ENCODE measurements at places on chromosomes 2 and 18.

GRCh38 chr18:39558658-39559057 is 1993.1 kb upstream of the CELF4 start:
- no peak for DNase-seq

DNA sequence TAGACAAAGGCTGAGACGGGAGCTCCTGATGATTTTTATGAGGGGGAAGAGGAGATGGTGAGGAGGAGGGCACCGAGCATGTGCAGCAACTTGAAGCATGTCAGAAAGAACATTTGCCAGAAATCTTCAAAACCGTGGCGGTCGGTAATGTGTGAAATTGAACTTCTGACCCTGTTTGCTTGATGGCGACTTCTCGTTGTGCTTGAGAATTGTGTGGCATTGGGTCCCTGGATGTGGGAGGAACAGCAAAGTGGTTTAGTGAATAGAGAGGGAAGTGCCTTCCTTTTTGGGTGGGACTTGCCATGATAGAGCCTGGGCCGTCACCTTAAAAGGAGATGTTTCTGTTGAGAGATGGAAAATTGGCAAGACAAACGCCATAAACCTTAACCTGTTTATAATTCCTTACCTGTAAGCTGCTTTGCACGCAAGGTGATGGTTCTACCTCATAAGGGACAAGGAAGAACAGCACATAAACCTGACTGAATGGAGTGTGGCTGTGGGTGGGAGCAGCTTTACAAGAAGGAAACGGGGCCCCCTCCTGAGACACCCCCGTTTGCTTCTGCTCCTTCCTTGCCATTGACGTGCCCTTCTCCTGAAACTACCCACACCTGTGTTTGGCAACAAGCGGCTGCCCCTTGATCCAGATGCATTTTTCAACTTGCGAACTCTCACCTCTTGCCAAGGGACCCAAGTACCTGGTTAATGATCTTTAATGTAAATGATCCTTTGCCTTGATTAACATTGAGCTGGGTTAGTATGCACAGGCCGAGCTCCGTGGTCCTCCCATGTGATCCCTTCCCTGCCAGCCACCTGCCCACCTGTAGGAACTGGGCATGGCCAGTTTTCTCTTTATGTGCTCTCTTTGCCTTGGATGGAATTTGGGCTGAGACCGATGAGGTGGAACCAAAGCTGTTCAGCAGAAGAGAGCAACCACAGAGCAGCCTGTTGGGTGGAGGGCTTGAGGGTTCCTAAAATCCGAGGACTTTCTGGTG is 153.2 kb downstream of the NEDD4L start:
- no peak for DNase-seq

DNA sequence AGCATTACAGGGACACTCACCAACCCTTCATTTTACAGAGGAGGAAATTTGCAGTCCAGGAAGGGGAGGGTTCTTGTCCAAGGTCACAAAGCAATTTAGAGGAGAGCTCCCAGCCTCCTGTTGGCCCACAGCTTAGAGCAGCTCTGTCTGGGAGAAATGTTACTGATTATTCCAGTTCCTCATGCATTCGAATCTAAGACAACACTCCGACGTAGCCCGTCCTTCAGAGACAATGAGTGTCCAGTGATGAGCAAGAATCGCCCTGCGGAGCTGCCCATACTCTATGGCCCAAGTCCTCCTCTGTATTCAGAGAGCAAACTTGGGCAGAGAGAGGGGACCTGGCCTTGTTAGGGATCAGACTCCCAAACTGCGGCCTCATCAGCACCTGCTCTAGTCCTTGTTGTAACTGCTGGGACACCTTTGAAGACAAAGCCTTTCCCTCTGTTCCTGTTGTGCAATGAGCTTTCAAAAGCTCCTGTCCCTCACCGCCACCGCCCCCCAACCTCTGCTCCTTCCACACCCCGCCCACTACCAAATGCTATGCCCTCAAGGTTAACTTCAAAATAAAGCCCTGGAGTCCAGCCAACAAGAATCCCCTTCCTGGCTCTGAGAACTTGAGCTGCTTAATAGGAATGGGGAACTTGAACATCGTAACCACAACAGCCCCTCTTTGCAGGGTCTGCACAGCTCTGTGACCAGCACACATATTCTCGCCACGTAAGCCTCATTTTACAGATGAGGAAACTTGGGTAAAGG is 234.8 kb upstream of the SMAD2 start:
- no peak for DNase-seq

DNA sequence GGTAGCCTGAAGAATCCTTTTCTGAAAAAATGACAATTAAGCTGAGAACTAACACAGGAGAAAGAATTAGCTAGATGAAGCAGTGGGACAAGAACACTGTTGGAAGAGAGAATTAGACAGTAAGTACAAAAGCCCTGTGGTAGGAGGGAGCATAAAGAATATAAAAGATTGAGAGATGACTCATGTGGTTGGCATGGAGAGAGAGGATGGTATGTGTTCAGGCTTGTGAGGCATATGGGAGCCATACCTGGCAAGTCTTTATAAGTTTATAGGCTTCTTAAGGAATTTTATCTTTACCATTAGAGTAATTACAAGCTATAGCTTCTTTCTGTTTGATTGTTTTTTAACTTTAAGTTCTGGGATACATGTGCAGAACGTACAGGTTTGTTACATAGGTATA is 325.0 kb downstream of the ARL6IP6 start:
- no peak for DNase-seq

- DNase-seq = peak; percentile 13
Observed at GRCh38 chr2:27427863-27428212, 593 bp upstream of the NRBP1 start.

DNA sequence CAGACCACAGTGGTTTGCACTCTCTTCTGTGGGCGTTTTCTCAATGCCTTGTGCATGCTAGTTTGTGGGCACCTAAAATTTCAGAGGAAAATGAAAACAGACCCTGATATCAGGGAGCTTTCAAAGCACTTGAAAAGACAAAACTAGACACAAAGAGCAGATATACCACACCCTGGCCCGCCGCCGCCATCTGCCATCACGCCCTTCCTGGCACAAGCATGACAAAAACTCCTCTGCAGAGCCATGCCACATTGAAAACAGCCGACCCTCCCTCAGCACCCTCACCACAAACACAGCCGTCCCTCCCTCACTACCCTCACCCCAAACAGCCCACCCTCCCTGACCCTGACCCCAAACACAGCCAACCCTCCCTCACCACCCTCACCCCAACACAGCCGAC is 84.8 kb upstream of the RAB6C start:
- DNase-seq = no peak

GRCh38 chr2:172533687-172534086 is 22.2 kb upstream of the PDK1 start:
- no peak for DNase-seq

DNA sequence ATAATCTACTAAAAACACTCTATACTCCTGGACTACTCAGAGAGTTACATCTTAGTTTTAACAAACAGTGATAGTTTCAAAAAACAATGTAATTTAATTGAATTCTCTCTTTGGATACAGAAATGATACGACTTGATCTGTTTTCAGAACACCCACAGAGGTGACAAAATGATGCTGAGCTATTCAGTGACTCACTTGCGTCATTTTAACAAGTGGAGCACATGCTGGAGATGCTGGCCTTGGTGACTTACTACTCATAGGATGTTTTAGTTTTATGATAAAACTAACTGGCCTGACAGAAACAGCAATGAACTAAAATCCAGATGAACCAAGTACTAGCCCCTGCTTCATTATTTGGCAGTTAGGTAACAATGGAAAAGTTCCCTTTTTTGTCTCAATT is 101.3 kb upstream of the ITGB6 start:
- DNase-seq = peak; percentile 66

GRCh38 chr18:33578518-33579348 is 714 bp downstream of the ASXL3 start:
- no peak for DNase-seq

- no peak for DNase-seq
Observed at GRCh38 chr2:79191081-79191480, 31.5 kb upstream of the REG3A start.

- no peak for DNase-seq
Observed at GRCh38 chr2:233148354-233148753, 88.2 kb downstream of the INPP5D start.

DNA sequence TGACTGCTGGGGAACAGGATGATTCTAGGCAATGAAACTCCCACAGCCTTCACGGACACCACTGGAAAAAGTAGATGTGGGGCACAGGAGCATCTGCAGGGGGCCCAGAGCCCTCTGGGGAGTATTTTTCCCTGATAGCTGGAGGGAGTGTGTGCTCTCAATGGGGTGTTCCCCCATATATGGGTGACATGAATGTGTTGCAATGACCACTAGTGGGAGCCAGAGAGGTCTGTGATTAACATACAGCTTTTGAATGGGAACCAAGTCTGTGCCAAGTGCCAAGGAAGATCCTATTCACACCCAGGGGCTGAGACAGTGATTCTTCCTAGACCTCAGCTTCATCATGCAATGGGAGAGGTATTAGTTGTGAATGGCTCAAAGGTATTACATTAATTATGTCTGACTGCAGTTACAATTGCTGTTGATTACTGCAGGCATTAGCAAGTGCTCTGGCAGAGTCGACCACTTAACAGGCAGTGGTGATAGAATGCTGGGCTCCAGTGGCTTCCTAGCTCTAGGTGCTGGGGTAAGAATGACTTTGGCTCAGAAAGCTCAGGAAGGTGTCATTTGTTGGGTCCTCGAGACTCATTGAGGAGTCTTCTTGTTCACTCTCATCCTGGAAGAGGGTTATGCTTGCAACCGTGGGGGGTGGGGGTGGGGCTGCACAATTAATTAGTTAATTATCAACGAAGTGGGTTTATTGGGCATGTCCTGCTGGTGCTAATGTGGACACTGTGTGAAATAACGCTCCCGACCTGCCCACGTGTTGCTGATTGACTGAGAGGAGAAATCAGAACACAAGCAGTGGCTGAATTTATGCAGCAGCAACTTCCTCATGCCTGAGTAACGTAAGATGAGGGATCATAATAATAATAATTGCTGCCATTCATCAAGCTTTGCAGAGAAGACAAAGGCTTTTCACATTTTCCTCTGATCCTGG is 194.1 kb downstream of the CLIP4 start:
- DNase-seq = peak; percentile 71

DNA sequence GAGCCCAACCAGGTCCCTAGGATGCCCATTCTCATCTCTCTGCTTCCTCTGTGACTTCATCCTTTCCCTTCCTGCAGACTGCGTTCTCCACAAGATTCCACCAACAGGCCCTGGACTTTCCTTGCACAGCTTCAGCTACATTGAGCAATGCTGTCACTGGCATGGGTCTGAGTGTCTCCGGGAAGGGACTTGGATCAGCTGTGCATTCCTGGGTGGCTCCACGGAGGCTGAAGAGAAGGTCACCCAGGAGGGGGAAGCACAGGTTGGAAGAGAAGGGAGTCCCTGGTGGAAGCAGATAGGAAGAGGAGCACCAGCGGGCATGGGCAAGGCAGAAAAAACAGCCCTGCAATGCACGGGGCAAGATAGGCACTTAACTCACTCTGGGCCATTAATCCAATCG is 140.5 kb downstream of the UXS1 start:
- DNase-seq = no peak

DNA sequence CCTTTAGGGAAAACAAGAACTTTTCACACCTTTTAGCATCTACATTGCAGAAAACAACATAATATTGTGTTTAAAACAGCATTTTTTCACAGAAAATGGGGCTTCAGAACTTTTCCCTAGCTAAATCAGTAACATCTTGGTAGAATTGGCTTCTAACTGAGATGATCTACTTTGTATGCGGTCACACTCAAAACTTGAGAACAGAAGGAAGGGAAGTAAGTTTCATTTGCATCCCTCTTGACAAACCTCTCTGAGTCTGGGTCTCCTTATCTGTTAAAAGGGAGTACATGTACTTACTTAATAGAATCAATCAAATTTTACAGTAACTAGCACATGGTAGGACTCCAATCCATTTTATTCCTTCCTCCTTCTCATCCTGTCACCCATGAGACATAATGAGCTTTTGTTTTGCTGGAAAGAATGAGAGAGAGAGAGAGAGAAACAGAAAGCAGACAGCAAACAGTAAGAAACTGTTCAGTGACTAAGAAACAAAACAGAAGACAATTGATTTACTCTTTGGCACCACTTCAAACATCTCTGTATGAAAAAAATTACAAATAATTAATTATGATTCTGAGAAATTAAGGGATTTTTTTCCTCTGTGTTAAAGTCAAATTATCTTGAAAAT is 387.3 kb downstream of the SATB2 start:
- no peak for DNase-seq

DNA sequence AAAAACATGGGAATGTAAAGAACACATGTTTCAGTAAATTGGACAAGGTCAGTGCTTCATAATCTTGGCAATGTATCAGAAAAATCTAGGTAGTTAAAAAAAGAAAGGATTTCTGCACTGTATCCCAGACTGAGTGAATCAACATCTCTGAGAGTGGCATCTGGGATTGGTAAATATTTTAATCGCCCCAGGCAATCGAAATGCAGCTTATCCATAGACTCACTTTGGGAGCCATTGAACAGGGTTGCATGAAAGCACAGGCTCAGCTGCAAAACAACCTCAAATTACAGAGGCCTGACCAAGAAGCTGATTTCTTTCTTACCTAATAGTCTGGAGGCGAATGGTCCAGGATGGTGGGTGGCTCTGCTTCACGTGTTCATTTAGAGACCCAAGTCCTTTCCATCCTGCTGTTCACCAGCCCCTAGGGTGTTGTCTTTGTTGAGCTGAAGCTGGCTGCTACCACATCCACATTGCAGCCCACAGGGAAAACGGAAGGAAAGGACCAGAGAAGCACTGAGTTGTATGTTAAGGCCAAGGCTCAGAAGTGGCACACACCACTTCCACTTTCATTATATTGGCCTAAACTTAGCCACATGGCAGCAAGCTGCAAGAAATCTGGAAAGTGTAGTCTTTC is 59.0 kb downstream of the MOGAT1 start:
- peak; percentile 51 for DNase-seq

DNA sequence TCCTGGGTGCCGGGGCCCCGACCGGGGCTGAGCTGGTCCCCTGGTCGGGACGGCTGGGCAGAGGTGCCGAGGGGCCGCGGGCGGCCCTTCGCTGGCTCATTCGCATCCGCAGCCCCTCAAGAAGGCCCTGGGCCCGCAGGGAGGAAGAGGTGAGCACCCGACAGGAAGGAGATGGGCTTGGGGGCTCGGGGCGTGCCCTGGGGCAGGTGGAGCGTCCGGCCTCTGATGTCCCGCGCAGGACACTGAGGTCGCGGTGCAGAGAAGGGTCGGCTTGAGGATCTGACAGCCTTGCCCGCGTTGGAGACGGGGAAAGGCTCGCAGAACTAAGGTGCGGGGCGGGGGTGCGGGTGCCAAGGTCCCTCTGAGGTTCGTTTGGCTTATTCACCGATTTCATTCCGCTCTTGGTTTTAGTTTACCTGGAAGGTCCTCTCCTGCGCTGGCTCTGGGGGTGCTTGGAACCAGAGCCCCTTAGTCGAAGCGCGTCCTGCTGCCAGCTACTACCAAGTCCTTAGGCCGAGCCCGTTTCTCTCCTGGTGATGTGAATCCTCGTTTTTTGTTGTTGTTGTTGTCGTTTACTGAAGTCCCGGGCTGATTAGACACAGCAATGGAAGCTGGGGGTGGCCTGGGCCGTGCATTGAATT is 18.9 kb upstream of the CD8A start:
- DNase-seq = no peak

DNA sequence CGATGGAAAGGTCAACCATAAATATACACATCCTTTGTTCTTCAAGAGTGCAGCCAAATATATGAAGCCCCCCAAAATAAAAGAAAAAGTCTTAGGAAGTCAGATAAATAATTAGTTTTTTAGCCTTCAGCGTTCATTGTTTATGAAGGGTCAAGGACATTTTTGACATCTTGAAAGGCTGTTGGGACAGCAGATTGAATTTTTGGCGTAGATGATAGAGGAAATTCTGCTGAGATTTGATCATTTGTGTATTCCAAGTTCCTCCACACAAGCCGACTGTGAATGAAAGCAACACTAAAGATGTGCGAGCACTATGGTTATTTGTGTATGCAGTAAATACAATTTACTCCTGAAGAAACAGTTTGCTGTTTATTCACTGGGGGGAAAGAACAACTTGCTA is 177.8 kb upstream of the PARD3B start:
- DNase-seq = no peak
